Kidney (tissue), 22 donors: ENCODE measurements at places on chromosomes 5 and 9. TPM values are rescaled to one million over a fixed set of nuclear protein-coding genes. Genes with fewer than 3 reads are reported as not detected.

GRCh38 chr5:29811914-29812679 lies 1381.4 kb upstream of the CDH6 start:
- H3K4me1 ChIP-seq, result no peaks in the 10 kb centered on the region
- no peak overlapping the region for H3K4me3 ChIP-seq
- H3K27me3 ChIP-seq, result no peaks in the 10 kb centered on the region
- H3K36me3 ChIP-seq, result no peaks in the 10 kb centered on the region
- DNase-seq, result no peak
- no peak overlapping the region for H3K27ac ChIP-seq

- H3K4me1 ChIP-seq, result no peaks in the 10 kb centered on the region
- DNase-seq, result no peak
- H3K27ac ChIP-seq, result no peak overlapping the region
- H3K36me3 ChIP-seq, result no peaks in the 10 kb centered on the region
- no peaks in the 10 kb centered on the region for H3K27me3 ChIP-seq
- H3K4me3 ChIP-seq, result no peak overlapping the region
Measured at GRCh38 chr5:34570721-34571676, 85.1 kb upstream of the RAI14 start.

DNA sequence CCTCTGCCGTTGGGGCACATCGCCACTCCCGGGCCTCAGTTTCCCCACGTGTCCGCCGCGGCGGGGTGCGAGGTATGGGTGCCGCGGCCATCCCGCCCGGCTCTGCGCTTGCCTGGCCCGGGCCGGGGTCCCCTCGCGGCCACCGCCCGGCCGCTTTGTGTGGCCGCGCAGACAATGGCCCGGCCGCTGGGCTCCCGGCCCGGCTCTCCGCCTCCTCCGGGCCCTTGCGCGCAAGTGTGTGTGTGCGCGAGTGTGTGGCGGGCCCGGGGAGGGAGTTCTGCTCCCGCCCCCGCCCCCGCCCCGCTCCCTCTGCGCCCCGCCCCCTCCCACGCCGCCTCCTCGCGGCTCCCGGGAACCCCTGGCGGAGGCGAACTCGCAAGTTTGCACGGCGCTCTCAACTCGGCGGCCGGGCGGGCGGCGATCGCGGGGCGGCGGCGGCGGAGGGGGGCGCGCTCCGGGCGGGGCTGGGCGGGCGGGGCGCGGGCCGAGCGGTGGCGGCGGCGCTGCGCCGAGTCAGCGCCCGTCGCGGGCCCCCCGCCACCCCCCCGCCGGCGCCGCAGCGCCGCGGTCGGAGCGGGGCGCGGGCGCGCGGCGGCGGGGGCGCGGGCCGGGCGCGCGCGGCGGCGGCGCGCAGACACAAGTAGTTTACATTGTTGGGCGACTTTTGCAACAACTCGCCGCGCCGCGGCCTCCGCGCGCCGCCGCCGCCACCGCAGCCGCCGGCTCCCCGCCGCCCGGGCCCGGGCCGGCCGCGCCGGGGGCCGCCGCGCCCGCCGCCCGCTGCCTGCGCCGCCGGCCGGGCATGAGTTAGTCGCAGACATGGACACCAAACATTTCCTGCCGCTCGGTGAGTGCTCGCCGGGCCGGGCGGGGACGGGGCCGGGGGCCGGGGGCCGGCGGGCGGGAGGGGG lies at the start of gene RXRA:
TSS of gene RXRA (plus strand) at position 643 of the 911 bp plus-strand sequence. CDS start at position 820, 177 bp downstream.
- DNase-seq, result peak; percentile 88
- peak within 1 kb of the TSS; percentile 95 for H3K27ac ChIP-seq
- no peaks in the 10 kb centered on the region for H3K36me3 ChIP-seq
- peak within 1 kb of the TSS; percentile 50 for H3K4me3 ChIP-seq

DNA sequence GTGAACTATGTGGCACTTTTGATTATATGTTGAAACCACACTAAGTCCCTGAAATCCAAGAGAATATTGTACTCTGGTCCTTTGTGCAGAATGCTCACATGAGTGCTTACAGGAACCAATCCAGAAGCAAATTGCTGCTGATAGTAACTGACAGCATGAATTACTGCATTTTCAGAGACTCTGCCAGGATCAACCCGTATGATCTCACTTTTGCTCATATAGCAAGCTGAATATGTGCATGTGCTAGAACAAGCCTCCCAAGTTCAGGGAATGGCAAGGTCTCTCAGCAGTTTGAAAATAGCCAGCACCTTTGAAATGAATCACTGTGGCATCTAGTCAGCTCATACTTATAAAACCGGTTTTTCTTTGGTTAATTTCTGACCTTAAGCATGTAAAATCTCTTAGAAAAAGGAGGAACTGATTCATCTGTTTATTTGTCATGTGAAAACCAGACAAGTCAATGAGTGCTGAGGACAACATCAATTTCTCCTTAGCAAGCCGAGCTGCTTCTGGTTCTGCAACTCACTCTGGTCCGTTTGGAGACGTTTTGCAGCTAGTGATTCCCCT lies 215.7 kb upstream of the ELL2 start:
- H3K4me3 ChIP-seq, result no peak overlapping the region
- no peak overlapping the region for H3K27ac ChIP-seq
- DNase-seq, result no peak
- no peaks in the 10 kb centered on the region for H3K36me3 ChIP-seq

- no peak overlapping the region for H3K27ac ChIP-seq
- no peak for DNase-seq
- H3K27me3 ChIP-seq, result no peaks in the 10 kb centered on the region
- no peak overlapping the region for H3K4me3 ChIP-seq
- no peaks in the 10 kb centered on the region for H3K36me3 ChIP-seq
Measured at GRCh38 chr9:98149422-98149821, 30.4 kb upstream of the TRIM14 start.

DNA sequence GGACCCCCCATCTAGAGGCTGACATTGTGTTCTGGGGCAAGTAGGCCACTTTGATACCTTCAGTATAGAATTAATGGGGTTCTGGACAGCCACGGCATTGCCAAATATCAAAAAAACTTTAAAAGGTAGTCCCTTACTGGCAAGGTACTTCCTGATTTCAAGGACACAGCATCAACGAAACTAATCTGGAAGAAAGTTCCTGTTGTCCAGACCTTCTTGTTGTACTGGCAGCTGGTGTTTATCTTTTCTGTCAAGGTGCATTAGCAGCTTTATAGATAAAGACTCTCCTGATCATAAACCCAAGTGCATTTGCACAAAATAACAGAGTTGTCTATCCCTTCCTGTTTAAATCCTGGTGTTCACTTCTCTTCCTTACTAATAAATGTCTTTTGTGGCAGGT lies 23.7 kb upstream of the GOLGA1 start:
- H3K36me3 ChIP-seq, result no peaks in the 10 kb centered on the region
- H3K4me1 ChIP-seq, result no peaks in the 10 kb centered on the region
- no peak overlapping the region for H3K27ac ChIP-seq
- H3K27me3 ChIP-seq, result no peaks in the 10 kb centered on the region
- no peak for DNase-seq
- H3K4me3 ChIP-seq, result no peak overlapping the region

Gene CKMT2
- 3.7 TPM for total RNA-seq
